Fibroblast of lung (primary cell): ENCODE measurements at places on chromosomes 6 and 20.

DNA sequence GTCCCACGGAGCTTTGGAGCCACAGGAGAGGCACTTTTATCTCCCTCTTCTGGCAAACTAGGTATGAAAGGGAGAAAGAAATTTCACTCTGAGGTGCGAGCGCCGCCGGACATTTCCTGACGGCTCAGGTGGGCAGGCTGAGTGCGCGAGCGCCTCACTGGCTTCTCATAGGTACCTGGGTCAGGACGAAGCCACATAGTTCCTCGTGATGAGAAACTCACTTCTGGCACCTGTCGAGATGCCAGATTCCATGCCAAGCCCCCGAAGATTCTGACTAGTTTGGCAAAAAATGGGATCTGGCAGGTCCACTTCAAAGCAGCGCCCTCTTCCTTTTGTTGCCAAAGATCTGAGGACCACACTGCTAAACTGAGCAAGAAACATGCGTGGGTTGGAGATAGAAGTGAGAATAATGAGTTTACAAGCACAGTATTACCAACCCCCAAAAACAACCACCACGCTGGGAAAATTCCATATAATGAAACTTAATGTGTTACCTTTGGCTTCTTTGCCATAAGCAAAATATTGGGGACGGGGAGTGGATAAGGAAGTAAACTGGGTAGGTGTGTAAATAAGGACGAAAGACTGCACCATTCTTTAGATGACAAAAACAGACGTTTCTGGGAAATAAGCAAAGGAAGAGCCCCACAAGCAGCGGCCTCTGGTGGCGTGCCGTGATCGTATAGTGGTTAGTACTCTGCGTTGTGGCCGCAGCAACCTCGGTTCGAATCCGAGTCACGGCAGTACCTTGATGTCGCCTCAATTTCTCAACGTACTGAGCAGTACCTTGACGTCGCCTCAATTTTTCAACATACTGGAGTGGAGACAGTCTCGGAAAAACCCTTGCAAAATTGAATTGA is 89.8 kb upstream of the PRSS16 start:
- DNase-seq = peak; percentile 68

- DNase-seq = no peak
These were observed 963.5 kb upstream of the SLC35B3 start for GRCh38 chr6:9398767-9399373.

DNA sequence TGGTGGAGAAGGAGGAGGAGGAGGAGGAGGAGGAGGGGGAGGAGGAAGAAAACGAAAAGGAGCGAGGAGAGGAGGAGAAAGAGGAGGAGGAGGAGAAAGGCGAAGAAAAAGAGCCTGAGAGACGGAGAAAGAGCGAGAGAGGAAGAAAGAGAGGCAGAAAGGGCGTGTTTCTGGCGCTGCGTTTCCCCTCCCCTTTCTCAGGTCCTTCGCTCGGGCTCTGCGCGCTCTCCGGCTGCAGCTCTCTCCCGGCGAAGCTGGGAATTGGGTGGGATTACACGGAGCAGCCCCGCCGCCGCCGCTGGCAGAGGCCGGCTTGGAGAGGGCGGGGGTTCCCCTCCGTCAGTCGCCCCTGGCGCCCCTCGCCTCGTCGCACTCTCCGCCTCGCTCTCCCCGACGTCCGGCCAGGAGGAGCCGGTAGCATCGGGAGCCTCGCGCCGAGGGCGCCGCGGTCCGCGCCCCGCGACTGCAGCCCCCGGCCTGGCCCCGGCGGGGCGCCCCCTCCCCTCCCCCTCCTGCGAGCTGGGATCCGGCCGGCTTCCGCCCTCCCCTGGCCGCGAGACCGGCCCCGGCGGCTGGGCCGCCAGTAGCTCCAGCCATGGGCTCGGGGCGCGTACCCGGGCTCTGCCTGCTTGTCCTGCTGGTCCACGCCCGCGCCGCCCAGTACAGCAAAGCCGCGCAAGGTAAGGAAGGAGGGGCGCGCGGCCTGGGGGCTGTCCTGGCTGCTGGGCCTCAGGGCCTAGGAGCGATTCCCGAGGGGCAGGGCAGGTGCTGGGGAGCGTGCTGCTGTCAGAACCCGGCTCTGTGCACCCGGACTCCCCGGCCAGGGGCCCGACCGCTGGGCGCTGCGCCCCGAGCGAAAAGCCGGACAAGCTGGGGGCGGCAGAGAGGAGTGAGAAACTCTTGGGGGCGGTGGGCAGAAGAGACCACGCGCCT is at the start of gene SCUBE3:
Gene SCUBE3 (plus strand): TSS at position 133 of the 933 bp plus-strand sequence. CDS start 463 bp downstream, at position 596.
- peak; percentile 32 for DNase-seq

DNA sequence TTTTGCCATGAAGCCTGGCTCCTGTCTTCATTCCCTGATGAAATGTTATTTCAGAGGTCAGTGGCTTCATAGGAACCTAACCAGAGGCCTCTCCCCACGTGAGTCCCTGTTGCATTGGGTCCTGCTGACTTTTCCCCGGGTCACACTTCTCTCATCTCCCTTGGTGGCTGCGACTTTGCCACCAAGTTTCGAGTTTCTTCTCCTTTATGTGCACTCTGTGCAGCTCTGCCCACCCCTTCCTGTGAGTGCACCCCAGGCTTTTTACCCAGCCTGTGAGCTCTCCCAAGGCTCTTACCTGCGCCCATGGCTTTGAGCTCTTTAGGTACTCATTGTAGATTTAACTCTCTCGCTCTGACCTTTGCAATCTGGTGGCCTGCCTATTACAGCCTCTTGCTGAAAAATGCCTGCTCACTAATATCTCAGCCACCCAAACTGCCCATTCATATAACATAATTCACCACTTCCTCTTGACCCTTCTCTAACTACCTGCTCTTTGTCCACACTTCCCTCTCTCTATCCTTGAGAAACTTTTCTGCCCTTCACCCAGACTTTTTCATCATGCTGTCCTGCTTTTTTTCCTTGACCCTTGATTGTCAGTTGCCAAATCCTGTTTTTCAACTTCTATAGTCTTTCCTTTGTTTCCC is 105.9 kb downstream of the SASH1 start:
- DNase-seq = no peak

DNA sequence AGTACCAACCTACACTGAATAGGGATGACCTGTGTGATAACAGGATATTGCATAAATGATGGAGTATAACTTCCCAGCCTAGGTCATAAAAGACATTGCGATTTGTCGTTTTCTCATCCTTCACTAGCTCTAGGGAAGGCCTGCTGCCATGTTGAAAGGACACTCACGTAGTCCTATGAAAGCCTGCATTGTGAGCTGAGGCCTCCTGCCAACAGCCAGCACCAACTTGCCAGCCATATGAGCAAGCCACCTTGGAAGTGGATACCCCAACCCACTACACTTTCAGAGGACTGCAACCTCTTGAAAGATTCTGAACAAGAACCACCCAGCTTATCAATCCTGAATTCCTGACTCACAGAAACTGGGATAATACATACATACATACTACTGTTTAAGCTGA is 3.5 kb upstream of the PANK2 start:
- DNase-seq = no peak

- no peak for DNase-seq
These were observed 167.7 kb upstream of the RIN2 start for GRCh38 chr20:19590382-19590781.

- DNase-seq = peak; percentile 65
These were observed 580 bp downstream of the NXT1 start for GRCh38 chr20:23350904-23351838.

DNA sequence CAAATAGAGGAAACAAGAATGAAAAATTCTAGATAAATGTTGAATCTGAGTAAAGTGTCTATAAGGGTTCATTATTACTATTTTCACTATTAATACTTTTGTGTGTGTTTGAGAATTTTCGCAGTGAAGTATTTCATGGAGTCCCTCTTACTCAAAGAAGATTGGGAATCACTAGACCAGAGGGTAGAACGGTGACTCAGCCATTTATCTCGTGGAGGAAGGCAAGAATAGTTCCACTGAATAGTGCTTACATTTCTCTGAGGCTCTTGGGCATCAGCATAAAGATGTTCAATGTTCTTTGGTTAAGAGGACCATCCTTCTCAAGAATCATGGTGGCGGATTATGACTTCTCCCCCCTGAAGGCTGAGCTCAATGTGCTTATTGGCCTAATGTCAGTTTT is 376.7 kb upstream of the ARID1B start:
- DNase-seq = no peak

DNA sequence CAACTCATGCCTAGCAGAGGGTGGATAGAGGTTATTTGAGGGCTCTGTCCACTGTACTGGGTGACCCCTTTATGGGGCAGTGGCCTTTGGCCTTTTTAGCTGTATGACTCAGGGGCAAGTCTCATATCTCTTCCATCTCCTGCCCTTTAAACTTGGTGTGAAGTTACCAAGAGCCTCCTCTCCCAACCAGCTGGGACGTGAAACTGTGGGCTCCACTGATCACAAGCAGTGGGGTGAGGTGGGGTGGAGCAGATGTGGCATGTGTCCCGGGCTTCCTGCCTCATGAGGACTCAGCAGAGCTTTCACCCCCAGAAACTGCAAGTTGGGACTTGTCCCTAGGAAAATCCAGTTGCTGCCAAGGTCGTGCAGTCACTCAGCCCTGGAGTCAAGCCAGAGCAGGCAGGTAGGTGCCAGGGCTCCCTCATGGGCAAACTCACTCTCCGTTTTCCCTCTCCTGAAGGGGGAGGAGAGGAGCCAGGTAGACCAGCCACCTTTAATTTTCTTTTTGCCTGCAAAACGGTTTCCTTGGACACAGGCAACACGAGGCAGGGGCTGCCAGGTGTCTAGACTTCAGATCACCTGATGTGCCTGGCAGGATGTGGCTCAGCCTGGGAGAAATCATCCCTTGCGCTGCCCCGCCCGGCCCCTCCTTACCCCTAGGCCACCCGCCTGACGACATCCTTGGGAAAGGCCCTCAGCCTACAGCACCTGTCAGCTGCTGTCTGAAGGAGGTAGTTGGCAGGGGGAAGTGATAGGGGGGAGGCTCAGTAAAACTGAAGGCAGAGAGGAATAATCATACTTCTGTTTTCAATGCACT is 4.0 kb downstream of the CDKN1A start:
- no peak for DNase-seq

DNA sequence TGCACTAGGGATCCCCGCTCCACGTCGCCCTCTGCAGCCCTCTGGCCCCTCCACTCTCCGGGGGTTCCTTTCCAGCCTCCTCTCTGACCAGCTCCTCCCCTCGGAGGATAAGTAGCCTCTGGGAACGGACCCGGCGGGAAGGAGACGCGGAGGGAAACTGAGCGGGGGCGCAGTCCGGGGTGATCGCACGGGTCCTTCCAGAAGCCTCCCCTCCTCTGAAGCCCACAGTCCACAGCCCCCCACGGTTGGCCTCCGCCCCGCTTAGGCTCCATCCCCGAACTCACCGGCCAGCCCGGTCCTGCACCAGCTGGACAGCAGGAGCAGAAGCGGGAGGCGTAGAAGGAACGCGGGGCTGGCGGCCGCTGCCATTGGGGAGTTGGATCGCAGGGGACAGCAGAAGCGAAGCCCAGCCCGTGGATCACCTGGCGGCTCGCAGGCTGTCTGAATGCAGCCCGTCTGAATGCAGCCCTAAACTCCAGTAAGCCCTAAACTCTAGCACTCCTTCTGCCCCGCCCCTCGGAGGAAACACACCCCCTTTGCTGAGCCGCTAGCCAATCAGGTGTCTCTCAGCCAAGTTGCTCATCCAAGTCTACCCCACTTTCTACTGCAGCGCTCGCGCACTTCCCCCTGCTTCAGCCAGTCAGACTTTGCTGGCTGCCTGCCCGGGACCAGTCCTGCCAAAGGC is at the start of gene RAET1G:
Gene RAET1G (minus strand): TSS at position 480 of the 685 bp plus-strand sequence. CDS start 111 bp downstream, at position 369.
- peak; percentile 95 for DNase-seq

GRCh38 chr20:10671221-10671918 is 2.4 kb downstream of the JAG1 start:
- DNase-seq = peak; percentile 85

DNA sequence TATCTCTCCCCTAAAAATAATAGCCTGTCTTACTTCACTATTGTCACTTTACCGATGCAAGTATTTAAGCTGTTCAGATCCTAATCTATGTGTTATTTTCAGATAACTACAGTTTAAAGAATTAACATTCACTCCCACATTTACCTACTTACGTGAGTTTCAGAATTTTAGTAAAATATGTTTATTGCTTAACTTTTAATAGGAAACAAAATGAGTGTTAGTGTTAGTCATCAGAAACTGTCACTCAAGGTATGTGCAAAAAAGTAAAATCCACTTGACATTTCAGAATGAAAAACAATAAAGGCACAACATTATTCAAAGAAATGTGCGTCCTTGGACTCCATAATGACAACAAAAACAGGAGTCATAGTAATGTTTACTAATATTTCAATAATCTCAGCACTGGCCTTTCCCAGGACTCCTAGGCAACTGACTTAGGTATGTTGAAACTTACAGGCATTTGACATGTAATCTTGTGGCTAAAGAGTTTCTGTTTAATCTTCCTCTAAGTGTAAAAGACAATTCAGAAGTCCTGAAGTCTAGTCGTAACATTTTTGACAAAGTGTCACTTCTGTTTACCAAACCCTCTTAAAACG is 4.5 kb downstream of the ATXN1 start:
- DNase-seq = no peak

DNA sequence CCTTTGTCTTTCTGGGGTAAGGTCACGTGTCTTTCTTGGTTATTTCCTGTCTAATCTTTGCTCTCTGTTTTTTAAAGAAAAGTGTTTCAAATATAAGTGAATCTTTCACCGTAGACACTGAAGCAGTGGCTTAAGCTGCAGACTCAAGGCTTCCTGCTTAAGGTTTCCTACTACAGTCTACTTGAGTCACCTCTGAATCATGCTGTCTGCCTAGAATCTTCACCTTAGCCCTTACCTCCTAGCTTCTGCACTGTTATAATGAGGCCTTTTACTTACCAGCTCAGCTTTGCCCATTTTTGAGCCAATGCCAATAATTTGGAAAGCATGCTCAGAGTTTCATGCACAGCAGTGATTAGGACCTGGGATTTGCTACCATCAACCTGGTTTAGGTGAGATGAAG is 30.6 kb downstream of the ADGRF4 start:
- no peak for DNase-seq

DNA sequence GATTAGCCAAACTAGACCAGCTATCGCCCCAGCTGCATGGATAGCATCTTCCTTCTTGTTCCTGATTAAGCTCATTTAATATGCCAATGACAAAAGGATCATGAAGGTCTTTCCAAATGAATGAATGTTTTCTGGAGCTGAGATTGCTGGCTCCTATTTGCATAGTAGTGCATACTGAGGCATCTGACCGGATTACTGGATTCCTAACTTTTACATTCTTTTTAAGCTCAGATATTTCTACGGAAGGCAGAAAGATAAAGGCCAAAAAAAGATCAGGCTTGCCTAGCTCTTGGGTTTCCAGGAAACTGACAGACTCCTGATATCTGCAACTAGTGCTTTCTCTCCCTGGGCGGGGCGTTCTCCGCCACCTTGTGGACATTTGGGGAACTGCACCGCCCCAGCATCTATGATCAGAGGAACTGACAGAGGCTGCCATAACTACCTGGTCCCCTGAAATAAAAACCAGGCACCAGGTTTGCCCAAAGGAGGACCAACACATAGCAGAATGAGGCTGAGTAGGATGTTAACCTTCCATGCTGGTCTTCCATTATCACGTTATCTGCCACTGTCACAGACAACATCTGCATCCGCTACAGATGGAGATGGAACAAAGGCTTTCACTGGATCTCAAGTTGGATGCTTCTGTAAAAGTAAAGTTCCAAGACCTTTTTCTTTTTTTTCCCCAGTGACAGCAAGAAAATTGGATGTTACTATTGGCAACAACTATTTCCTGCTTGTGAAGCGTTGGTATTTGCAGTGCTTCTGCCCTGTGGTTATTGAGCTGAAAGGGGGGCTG is 33.2 kb downstream of the NT5E start:
- peak; percentile 58 for DNase-seq
